Activated CD4-positive, alpha-beta memory T cell treated with anti-CD3 and anti-CD28 coated beads, Interleukin-2, amount 10 ng/mL, durations not matched to agents 7 days and 5 days (primary cell): ENCODE measurements at places on chromosomes 13 and 19.

GRCh38 chr19:58511353-58512208 is at the start of gene SLC27A5:
Gene SLC27A5, minus strand, starts transcription at chr19:58511992. Its CDS starts 37 bp downstream, at chr19:58511955.
- DNase-seq: no peak

- no peak for DNase-seq
Observed at GRCh38 chr19:28475525-28475924, 737.4 kb downstream of the UQCRFS1 start.

- no peak for DNase-seq
Observed at GRCh38 chr19:18651733-18652132, 14.9 kb downstream of the KLHL26 start.

DNA sequence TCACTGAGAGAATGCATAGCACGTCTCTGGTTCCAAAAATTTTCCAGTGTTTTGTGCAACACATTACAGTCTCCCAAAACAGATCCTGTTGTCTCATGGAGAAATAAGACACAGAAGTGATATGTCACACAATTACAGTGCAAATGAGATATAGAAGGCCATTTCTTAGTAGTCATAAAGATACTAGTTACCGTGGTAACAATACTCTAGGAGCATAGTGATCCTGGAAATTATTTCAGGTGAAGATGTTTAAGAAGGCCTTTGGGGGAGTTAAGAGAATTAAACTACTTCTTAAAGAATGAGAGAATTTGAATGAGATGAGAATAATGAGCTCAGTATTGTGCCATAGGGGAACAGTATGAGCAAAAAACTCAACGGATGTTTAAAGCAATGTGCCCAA is 628.0 kb upstream of the MIR17HG start:
- DNase-seq: no peak

GRCh38 chr13:79194272-79194671 is 211.8 kb downstream of the RBM26 start:
- peak; percentile 77 for DNase-seq

DNA sequence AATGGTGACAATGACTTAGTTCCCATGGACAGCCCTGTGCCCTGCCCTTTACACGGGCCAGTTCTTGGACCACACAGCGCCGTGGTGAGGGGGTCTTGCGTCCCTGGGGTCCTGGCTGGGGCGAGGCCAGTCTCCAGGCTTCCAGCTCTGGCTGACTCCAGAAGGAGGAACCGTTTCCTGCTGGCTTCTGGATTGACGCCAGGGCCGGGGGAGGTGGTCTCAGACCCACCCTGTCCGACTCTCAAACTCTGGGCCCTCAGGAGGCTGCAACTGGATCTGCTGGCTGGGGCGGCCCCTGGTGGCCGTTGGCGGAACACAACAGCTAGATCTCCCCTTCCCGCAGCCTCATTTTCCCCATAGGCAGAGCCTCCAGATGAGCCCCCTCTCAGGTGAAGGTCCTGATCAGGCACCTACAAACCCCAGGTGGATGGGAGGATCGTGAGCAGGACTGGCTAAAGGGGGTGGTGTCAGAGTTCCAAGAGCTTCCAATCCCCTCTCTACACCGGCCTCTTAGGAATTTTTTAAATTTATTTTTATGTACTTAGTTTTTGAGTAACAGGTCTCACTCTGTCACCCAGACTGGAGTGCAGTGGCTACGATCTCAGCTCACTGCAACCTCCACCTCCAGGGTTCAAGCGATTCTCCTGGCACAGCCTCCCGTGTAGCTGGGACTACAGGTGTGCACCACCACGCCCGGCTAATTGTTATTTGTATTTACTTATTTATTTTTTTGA is 8.0 kb downstream of the CCDC194 start:
- DNase-seq: peak; percentile 70

- DNase-seq: no peak
Observed at GRCh38 chr13:32660227-32660626, 74.0 kb downstream of the PDS5B start.

- DNase-seq: no peak
Observed at GRCh38 chr13:19567820-19568534, 6.6 kb upstream of the TPTE2 start.

GRCh38 chr19:5501907-5502306 is 46.7 kb downstream of the ZNRF4 start:
- no peak for DNase-seq

GRCh38 chr19:10379880-10380312 is 476 bp downstream of the TYK2 start:
- no peak for DNase-seq

DNA sequence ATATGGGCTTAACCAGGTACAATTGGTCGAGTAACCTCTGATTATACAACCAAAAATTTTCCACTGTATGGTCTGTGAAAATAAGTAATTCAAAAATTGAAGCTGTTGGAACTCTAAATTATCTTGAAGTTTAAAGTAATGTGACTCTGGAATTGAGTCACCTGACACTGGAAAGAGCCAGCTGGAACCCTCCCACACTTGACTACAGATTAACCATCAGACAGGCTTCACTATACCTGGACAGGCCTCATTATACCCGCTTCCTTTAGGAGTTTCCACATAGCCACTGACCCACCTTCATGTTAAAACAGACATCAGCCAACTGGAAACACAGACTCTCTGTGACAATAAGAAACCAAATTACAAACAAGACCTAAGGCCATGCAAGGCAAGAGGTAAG is 1.3 kb downstream of the ZNF433 start:
- DNase-seq: no peak

DNA sequence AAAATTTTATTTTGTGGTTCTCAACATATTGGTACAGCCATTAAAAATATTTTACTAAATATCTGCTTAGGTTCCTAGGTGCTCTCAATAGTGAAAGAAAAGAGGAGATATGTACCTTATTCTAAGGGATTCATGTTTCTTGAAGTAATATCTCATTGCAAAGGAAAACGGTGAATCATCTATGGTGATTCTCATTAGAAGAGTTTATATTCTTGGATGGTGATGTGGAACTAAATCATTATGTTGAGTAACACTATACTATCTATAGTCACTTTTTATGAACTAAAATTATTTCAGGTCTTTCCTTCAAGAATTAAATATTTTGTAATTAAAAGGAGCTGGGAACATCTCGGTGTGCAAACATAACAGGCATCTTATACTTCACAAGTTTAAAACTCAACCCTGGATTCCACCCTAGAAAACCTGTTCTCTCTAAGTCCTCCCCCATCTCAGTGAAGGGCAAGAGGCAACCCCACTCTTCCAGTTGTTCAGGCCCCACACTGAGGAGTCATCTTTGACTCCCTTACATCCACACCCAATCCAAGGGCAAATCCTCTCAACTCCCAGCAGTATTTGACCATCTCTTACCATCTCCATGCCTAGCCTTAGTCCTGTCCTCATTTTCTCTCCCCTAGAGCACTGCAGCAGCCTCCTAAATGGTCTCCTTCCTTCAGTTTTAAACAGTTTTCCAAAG is 140.1 kb downstream of the RGCC start:
- no peak for DNase-seq

GRCh38 chr19:41548954-41549688 is 26.8 kb upstream of the CEACAM21 start:
- peak; percentile 88 for DNase-seq

DNA sequence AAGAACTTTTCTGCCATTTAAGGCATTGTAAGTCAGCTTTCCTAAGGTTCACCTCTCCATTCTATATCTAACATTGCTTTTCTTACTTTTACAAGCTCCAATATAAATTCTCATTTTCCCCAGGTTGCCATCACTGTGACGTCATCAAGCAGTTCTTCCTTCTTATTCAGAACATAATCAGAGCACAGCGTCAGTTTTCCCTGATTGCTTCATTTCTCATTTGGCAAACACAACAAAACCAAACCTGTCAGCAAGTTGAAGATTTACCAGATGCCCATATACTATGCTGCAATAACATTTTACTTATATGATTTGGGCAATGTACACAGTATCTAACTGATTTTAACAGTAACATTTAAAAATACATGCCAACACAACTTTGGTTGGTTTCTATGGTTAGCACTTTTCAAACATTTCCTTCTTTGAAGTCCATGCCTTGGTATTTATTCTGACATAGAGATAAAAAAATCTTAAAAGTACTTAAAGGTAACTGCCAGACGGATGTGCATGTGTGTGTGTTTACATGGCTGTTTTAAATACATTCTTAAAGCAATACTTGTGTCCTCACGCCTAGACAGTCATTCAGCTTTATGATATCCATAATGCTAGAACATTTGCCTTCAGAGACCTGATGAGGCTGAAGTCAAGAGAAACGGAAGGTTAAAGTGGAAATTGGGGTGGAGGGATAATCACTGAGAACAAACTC is 264.0 kb downstream of the KLF12 start:
- no peak for DNase-seq

DNA sequence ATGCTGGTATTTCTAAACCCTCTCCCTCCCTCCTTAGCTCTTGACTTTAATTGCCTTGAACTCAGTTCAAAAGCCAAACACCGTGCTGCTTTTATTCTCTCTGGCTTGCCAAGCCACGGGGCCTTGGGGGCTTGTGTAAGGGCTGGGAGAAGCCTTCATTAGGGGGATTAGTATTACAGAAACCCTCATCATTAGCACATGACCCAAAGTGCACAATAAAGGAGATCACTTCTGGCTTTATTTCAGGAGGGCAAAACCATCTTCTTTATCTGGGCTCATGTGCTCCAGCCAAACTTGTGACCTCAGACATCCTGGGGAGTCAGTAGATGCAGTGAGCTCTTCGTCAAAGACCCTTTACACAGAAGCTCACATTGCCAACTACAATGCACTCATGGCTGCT is at the start of gene DCT:
TSS of gene DCT (minus strand) at position 67 of the 400 bp plus-strand sequence. CDS start 427 bp downstream, outside the sequence.
- no peak for DNase-seq

GRCh38 chr13:23074075-23074828 is 106.5 kb upstream of the SGCG start:
- DNase-seq: no peak

GRCh38 chr19:5578097-5578846 is 10.5 kb upstream of the TINCR start:
- DNase-seq: peak; percentile 66

DNA sequence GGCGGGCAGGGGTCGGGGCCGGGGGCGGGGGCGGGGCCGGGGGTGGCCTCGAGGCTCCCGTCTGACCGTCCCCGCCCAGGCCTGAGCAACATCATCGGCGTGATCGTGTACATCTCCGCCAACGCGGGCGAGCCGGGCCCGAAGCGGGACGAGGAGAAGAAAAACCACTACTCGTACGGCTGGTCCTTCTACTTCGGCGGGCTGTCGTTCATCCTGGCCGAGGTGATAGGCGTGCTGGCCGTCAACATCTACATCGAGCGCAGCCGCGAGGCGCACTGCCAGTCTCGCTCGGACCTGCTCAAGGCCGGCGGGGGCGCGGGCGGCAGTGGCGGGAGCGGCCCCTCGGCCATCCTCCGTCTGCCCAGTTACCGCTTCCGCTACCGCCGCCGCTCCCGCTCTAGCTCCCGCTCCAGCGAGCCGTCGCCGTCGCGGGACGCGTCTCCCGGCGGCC is 9.4 kb upstream of the CACNG6 start:
- no peak for DNase-seq

DNA sequence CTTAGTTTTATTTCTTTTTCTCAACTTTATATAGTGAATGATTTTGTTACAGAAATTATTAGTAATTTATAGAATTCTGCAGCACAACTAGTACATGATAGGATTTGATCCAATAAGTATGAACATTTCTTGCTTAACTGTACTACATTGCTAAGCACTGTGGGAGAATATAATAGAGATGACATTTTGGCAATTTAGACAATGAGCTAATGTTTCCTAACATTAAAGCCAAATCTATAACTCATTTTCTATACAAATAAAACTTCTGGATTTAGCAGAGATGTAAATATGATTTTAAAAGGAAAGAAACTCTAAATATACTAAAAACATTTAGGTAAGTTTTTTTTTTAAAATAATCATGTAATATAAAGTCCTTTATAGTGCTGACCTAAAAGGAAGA is 87.3 kb downstream of the FNDC3A start:
- no peak for DNase-seq

DNA sequence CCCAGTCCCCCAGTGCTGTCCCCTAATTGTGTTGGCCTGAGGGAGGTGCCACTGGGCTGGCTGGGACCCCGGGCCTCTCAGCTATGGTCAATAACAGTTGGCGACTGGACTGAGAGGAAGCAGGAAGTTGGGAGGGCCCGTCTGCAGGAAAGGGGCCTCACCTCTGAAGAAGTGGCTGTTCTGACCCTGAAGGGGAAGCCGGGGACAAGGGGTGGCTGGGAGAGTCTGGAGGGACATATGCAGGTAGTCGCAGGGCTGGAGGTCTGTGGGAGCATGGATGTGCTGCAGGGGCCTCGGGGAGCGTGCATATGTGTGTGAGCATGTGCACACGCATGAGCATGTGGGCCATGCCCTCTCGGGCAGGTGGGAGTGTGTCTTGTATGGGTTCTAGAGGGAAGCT is 5.9 kb downstream of the PKN1 start:
- DNase-seq: no peak

DNA sequence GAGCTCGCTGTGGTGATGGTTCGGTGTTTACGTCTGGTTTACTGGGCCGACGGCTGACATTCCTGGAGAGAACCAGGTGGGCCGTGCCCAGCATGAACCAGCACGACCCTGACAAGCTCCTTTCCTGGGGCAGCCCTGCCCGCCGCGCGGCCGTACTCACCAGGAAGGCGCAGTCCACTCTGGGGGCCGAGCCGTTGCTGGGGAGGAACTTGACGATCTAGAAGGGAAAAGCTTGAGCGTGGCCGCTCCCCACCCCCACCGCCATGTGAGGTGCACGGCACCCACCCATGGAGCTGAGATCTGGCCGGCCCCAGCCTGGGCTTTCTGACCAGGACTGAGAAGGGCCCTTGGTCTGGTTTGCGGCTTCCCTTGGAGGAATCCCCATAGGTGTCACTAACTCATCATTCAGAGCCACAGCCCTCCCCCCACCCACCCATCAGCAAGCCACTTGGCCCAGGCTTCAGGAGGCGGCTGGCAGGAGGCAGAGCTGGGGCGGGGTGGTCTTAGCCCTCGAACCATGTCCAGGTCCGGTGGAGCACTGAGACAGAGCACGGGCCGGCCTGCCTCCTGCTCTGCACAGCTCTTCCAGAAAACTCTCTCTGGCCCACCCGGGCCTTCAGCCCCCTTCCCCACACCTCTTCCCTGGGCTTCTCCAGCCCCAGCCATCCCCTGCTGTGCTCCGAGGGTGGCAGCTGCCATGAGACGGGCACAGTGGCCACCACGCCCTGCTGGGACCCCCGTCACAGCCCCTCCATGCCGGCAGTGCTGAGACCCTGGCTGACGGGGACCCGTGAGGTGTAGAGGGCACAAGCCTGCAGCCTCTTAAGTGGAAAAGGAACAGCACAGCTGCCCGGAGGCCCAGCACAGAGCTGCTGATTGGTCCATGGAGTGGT is 6.2 kb downstream of the ATP4B start:
- DNase-seq: no peak

DNA sequence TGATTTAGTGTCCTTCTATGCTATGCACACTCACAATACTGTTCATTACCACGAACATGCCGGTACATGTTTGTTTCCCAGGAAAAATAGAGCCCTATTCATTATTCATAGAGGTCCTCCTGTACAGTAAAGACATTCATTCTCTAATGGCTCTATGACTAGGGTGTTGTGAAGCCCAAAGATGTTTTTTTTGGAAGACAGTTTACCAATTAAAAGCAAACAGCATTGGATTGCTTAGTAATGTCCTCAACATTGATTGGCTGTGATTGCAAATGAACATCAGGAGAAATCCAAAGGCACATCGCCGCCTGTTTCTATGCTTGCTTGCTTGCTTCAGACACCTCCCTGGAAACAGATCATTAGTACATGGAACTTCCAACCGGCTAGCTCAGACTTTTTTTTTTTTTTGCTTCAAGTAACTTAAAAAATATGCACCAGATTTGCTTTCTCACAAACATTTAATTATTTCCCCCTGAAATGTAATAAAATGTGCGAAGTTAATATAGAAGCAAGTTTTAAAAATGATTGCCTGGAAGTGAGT is 8.8 kb upstream of the GPC6 start:
- DNase-seq: no peak

GRCh38 chr19:16749326-16749725 is 29.7 kb downstream of the NWD1 start:
- DNase-seq: no peak

- DNase-seq: no peak
Observed at GRCh38 chr13:106762708-106763107, 194.8 kb upstream of the ARGLU1 start.
